ENCODE measurements at places on chromosomes 6 and 20.
A peak's percentile ranks its signal among the peaks of the same experiment; 100 is the strongest.

- DNase-seq: peak; percentile 56
Measured at GRCh38 chr20:49603209-49603627, 35.3 kb upstream of the PTGIS start.

DNA sequence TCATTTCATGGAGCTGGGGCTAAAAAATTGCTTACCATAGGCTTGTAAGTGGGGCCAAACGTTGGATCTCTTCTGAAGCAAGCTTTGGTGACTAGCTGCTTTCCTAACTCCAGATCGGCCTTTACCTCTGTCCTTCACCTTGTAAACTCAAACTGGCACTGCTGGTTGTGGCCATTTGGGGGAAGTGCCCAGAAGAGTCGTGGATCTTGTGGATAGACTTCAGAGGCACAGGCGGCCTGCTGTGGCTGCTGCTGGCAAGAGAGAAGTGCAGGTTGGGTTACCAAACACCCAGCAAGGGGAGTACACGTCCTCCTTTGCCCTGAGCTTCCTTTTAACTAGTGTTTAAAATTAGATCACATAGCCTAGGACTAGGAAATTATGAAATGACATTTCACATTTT lies 36.8 kb upstream of the KLHL31 start:
- no peak for DNase-seq

DNA sequence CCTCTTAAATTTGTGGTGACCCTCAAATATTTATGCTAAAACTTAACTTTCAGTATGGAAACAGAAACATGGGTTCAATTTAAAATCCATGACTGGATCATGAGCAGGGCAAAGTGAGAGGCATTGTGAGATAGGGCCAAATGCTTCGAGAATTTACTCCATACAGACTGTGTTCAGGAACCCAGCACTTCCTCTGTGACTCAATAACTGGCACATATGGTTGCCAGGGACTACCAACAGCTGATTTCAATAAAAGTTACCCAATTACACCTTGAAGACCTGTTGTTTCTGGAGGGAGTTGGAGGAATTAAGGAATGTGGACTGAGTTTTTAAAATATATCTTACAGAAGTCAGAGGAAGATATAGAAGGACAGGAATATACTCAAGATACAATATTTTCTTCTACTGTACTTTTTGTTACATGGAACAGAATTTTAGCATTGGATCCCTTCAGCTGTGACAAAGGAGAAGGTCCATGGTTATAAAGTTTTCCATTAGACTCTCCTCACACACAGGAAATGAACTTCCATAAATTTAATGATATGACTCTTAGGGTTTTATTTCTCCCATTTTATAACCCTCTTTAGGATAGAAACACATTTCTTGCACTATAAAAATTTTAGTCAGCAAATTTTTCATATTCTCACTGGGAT lies 258.5 kb downstream of the KHDC1L start:
- DNase-seq: no peak

GRCh38 chr20:58197185-58197469 lies 31.3 kb downstream of the ANKRD60 start:
- no peak for DNase-seq

DNA sequence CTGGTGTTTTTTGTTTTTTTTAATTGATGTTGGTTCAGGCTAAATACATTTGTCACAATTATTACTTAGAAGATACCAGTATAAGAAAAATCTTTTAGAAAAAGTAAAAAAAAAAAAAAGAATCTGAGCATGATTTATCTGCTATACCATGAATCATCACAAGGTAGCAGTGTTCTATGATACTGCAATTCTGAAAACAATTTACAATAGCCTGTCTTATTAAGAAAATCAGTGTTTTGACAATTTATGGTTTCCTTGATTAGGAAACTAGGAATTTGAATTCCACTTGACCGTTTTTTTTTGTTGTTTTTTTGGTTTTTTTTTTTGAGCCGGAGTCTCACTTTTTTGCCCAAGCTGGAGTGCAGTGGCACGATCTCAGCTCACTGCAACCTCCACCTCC lies 9.3 kb upstream of the MAK start:
- no peak for DNase-seq

DNA sequence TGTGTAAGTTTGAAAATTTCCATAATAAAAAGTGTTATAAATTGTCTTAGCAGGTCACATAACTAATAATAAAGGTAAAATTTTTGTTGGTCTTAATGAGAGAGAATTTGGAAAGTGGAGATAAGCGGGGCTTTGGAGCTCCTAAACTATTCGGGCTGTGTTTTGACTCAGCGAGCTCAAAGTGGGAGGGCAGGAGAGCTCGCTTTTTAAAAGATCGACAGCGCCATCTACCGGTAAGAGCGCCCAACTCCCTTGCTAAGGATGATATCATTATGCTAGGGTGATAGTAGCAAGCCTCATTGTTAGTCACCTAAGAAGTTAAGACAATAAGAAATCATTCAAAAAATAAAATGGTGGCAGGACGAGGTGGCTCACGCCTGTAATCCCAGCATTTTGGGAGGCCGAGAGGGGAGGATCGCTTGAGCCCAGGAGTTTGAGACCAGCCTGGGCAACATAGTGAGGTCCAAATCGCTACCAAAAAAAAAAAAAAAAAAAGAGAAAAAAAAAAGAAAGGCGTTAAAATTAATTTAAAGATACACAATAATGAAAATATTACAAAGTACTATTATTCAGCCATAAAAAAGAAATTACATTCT lies 24.8 kb downstream of the C6orf15 start:
- DNase-seq: peak; percentile 84

GRCh38 chr6:121835662-121836061 lies 400.2 kb downstream of the GJA1 start:
- DNase-seq: peak; percentile 46

DNA sequence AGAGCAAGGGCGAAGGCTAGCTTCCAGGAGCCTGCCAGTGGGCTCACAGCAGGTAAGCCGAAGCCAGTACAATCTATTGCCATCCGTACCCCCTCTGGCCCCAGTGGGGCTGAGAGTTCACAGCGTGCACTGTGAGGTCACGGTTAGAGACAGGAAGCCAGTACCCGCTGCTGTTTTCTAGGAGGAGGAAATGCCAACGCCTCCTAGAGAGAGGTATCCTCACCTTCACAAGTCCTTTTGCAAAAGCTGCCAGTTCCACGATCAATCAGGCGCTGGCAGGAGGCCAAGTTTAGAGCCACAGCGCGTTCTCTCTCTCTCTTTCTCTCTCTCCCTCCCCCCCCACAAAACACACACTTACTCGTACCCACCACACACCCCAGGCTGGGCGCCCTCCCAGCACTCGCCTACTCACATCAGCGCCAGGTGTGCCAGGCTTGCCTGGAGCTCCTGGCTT lies 22.5 kb downstream of the COL9A1 start:
- DNase-seq: no peak

- peak; percentile 62 for DNase-seq
Measured at GRCh38 chr6:35327349-35328027, 14.9 kb upstream of the PPARD start.

DNA sequence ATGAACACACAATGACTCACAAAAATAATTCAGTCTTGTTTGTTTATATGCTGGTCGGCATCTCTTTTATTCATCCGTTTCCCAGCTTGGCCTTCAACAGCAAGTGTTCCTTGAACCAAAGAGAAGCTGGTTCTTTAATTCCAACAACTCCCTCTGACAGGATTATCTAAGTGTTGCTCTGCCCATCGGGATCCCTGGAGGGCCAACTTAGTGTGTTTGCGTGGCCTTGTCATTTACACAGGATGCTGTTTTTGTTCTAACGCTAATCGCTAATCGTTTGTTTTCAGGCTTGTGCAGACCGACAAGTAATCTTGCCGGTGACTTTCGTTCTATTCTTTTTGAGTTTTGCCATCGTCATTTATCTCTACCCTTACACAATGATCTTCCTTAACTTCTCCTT lies 267.4 kb upstream of the EXOC2 start:
- peak; percentile 30 for DNase-seq

- DNase-seq: no peak
Measured at GRCh38 chr6:4935486-4935885, 68.4 kb downstream of the RPP40 start.

- DNase-seq: peak; percentile 56
Measured at GRCh38 chr6:80742481-80742880, 636.0 kb downstream of the BCKDHB start.

- DNase-seq: peak; percentile 32
Measured at GRCh38 chr6:34154668-34155447, 9.0 kb upstream of the GRM4 start.

GRCh38 chr6:34115915-34116314 lies 30.0 kb downstream of the GRM4 start:
- no peak for DNase-seq

- DNase-seq: peak; percentile 42
Measured at GRCh38 chr6:135481783-135482369, 15.7 kb downstream of the AHI1 start.

DNA sequence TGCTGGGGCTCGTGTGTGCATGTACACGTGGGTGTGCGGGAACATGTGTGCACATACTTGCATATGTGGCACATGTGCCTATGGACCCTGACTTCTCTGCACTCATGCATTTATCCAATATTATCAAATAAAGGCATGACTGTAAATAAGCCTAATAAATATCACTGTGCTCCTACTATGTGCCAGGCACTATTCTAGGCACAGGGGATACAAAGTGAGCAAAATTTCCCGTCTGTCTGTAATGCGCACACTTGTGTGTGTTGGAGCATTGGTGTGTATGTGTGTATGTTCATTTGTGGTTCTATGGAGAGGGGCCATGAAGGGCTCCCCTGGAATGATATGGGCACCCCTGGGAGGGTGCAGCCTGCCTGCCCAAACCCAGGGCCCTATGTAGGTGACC lies 41.9 kb downstream of the ITPR3 start:
- no peak for DNase-seq

GRCh38 chr20:59987135-59987534 lies 28.9 kb downstream of the CDH26 start:
- DNase-seq: no peak

GRCh38 chr6:21335591-21335990 lies 258.0 kb upstream of the SOX4 start:
- no peak for DNase-seq

DNA sequence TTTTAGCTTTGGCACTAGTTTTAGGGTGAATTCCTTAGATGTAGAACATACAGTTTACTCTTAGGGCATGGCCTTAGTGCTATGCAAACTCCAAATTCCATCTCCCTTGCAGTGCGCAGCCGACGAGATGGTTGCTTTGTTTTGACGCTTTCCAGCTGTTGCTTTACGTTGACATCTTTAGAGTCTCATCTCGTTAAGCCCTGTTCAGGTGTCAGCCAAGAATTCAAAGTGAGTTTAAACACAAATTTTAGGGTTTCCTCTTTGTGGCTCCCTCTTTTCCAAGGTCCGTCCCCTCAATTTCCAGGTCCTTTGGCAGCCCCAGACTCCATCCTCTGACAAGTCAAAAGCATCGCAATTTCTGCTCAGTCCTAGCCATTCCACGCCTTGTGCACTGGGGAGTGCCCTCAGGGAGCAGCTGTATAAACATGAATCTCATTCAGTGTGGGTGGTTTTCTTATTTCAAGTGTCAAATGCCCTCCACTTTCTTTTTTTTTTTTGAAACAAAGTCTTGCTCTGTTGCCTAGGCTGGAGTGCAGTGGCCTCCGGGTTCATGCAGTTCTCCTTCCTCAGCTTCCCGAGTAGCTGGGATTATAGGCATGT lies 14.1 kb upstream of the MAK start:
- peak; percentile 7 for DNase-seq

- DNase-seq: peak; percentile 66
Measured at GRCh38 chr6:15491255-15491985, 171.4 kb downstream of the DTNBP1 start.

DNA sequence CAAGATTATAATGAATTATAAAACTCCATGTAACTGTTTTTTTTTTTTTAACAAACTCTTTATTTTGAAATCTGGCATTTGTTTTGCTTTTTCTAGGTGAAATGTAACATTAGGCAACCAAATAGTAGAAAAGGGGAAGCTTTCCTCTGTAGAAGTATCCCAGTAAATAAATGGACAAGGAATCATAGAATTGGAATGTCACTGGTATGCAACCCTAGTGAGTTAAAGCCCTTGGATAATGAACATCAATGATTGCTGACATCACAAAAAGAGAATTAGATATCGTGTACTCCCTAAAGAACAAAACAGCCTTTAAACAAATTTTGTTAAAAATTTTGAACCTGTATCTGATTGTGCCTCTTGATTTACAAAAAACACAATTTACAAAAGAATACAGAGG lies 93.9 kb upstream of the OGFRL1 start:
- DNase-seq: peak; percentile 85

DNA sequence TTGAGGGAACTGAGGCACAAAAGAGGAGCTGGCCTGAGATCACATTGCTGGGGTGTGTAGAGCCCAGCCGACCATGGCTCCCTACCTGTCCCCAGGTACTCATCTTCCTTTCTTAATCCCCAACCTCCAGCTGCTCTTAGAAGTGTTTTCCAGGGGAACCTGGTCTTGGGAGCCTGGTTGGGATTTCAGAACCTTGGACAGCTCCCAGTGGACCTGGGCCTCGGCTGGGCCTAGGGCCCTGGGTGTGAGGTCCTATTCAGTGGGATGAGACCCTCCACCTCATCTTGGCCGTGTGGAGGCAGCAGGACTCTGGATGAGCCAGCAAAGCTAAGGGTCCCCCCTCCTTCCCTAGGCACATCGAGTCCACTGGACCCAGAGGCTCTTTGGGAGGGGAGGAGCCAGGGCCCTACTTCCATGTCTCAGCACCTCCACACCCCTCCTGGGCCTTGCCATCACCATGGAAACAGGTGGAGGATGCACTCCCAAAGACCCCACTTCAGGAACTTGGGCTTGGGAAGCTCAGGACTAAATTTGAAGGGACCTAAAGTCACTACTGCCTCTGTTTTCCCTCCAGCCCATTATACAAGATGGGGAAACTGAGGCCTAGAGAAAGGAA lies 38.5 kb downstream of the DLGAP4 start:
- DNase-seq: peak; percentile 41

GRCh38 chr6:44002593-44003344 lies 124.5 kb downstream of the MRPL14 start:
- peak; percentile 53 for DNase-seq

DNA sequence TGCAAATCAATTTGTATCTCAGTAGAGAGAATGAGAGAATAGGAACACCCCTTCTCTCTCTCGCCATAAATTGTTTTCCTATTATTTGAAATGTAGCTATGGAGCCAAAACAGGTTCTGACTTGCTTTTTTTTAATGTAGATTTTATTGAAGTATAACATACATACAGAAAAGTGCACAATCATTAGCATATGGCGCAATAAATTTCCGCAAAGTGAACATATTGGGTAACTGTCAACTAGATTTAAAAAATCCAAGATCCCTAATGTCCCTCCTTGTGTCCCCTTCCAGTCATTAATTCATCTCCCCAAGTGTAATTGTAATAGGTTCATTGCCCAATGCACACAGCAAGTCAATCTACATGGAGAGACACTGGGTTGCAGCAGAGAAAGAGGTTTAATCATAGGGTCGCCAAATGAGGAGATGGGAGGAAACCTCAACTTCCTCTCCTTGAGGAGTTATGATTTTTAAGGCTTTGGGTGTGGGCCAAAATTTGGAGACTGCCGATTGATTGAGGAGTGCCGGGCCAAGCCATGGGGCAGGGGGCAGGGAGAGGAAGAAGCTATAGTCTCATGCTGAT lies 43.3 kb upstream of the TGM3 start:
- DNase-seq: no peak
